ENCODE measurements at places on chromosomes 2 and 18.

- H3K27me3 ChIP-seq = no peaks in the 10 kb centered on the region
- DNase-seq = no peak
- no peaks in the 10 kb centered on the region for H3K36me3 ChIP-seq
Measured at GRCh38 chr2:10765461-10765860, 44.0 kb downstream of the ATP6V1C2 start.

DNA sequence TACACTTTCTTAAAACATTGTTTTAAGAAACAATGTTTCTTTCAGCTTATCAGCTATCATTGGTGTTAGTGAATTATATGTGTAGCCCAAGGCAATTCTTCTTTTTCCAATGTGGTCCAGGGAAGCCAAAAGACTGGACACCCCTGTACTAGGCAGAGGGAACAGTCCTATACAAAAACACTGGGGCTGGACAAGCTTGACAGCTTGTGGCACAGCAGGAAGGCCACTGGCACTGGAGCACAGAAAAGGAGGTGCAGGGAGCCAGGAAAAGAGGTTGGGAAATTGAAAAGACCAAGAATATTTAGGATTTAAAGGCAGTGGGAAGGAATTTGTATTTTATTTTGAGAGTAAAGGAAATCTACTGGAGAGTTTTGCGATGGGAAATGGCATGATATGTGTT, 47.7 kb downstream of the SRD5A2 start:
- DNase-seq = no peak
- H3K4me1 ChIP-seq = no peaks in the 10 kb centered on the region
- no peaks in the 10 kb centered on the region for H3K27me3 ChIP-seq
- no peak overlapping the region for H3K27ac ChIP-seq
- no peak overlapping the region for H3K4me3 ChIP-seq

GRCh38 chr2:11867926-11868325, 121.5 kb downstream of the LPIN1 start:
- no peak for DNase-seq
- H3K4me1 ChIP-seq = no peaks in the 10 kb centered on the region

GRCh38 chr2:178271629-178272333, 77.5 kb downstream of the OSBPL6 start:
- no peaks in the 10 kb centered on the region for H3K4me1 ChIP-seq
- H3K27ac ChIP-seq = no peak overlapping the region
- no peak for DNase-seq
- H3K36me3 ChIP-seq = no peaks in the 10 kb centered on the region

DNA sequence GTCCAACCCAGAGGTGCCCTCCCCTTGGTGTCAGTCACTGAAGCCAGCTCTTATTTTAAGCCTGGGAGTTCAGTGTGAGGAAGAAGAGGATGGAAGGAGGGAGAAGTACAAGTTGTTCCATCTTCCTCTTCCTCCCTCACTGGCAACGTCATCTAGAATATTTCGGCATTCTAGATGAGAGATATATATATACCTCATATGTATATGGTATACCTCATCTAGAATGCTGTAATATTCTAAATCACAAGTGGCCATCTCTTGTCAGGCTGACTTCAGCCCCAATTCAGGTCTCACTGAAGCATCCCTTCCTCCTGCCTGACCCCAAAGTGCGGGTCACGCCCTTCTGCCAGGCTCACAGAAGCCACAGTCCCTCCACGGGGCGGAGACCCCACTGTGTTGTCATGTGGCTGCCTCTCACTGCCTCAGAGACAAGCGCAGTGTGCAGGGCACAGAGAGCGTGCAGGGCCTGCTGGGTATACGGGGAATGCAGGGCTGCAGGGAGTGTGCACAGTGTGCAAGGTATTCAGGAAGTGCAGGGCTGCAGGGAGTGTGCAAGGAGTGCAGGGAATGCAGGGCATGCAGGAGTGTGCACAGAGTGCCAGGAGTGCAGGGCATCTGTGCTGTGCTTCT, 32.8 kb upstream of the B3GNT7 start:
- no peak for DNase-seq
- H3K4me3 ChIP-seq = no peak overlapping the region
- H3K27me3 ChIP-seq = no peaks in the 10 kb centered on the region
- H3K27ac ChIP-seq = no peak overlapping the region

DNA sequence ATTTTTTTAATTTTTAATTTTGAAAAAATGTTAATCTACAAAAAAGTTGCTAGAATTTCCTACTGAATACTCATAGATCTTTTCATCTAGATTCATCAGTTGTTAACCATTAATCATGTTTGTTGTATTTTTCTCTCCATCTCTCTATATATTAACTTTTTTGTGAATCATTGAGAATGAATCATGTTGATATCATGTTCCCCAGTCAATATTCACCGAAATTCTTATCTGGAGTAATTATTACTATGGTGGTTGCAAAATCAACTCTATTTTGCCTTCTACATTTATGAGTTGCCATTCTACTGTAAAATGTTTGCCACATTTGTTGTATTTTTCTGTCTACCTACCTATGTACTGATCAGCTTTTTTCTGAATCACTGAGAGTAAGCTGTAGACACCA, 154.0 kb downstream of the SPP2 start:
- H3K27me3 ChIP-seq = no peaks in the 10 kb centered on the region
- H3K36me3 ChIP-seq = no peaks in the 10 kb centered on the region
- no peaks in the 10 kb centered on the region for H3K4me1 ChIP-seq
- H3K27ac ChIP-seq = no peak overlapping the region

DNA sequence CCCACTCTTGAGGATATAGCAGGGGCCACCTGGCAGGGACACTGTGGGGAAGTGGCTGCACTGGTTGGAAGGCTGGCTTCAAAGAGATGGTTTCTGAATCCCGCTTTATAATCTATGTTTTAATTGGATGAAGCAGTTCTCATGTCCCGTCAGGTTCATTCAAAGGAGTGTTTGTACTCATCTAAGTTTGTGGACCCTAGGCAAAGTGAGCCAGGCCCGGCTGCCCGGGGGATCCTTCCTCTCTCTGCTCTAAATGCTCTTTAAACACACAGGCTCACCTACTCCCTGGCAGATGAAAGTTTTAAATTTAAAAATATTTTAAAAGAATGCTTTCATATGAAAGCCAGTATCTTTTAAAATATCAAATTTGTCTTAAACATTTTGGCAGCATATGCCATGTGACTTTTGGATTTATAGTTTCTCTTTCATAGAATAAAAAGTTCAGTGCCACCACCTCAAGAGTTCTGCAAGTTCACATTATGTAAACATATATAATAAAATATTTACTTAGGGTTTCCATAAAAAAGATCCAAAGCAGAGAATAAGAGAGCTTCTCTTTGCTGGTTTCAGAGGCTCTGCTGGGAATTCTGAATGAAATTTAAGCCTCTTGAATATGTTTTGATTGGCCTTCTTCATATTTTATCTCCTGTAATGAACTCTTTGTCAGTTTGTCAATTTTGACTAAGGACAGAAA, 143.5 kb upstream of the ALPP start:
- H3K4me1 ChIP-seq = no peaks in the 10 kb centered on the region
- DNase-seq = no peak
- no peak overlapping the region for H3K4me3 ChIP-seq
- peaks cover 5% of the 10 kb centered on the region for H3K36me3 ChIP-seq

DNA sequence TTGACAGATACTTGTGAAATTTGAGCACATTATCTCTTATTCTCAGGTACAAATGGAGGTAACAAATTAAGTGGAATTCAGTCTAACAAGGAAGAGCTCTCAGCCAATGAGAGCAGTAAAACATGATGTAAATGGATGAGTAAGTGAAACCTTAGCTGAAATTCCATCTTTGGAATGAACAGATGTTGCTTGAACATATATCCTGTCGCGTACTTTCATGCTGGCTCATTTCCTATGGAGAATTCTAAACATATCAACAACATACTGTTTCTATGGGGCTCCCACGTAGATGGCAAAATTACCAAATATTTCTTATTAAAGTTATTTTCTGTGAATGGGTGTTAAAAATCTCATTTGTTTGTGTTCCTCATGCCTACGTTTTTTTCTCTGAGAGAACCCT, 256.3 kb upstream of the LINC00305 start:
- no peaks in the 10 kb centered on the region for H3K27me3 ChIP-seq
- no peak overlapping the region for H3K4me3 ChIP-seq
- H3K36me3 ChIP-seq = no peaks in the 10 kb centered on the region

- no peak for DNase-seq
- no peak overlapping the region for H3K4me3 ChIP-seq
- H3K27me3 ChIP-seq = no peaks in the 10 kb centered on the region
- H3K27ac ChIP-seq = no peak overlapping the region
- H3K36me3 ChIP-seq = no peaks in the 10 kb centered on the region
- no peaks in the 10 kb centered on the region for H3K4me1 ChIP-seq
Measured at GRCh38 chr2:156890529-156891148, 366.9 kb upstream of the GALNT5 start.

DNA sequence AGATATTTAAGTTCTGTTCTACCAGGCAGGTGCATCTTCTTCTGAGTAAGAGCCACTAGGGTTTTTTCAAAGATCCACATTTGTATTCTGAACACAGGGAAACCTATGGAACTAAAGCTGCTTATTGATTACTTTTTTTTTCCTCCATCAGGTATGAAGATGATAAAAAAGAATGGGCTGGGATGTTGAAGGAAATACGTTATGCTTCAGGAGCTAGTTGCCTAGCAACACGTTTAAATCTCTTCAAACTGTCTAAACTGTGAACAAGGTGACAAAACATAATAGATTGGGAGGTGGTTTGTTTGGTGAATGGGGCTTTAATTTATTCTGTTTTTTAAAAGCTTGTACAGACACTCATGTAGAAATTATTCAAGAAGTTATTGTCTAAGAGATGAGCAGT, 15.9 kb downstream of the KLHL41 start:
- peaks cover 5% of the 10 kb centered on the region for H3K36me3 ChIP-seq
- H3K4me1 ChIP-seq = no peaks in the 10 kb centered on the region
- H3K4me3 ChIP-seq = no peak overlapping the region
- no peak overlapping the region for H3K27ac ChIP-seq

DNA sequence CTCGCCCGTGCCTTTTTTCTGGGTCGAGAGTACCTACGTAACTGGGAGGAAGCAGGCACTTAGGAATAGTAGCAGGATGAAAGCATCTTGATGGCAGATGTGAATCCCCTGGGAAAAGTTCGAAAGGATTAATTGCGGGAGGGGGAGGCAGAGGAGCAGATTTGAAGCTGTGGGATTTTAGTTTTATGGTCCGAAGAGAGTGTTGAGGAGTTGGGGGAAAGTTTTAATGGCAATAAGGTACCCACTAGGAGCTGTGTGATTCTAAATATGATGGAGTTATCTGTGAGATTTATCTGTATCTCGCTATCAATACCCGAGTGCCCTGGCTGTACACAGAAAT, 1.1 kb downstream of the AGFG1 start:
- no peak for DNase-seq
- peak overlapping the region; percentile 77 for H3K4me3 ChIP-seq

DNA sequence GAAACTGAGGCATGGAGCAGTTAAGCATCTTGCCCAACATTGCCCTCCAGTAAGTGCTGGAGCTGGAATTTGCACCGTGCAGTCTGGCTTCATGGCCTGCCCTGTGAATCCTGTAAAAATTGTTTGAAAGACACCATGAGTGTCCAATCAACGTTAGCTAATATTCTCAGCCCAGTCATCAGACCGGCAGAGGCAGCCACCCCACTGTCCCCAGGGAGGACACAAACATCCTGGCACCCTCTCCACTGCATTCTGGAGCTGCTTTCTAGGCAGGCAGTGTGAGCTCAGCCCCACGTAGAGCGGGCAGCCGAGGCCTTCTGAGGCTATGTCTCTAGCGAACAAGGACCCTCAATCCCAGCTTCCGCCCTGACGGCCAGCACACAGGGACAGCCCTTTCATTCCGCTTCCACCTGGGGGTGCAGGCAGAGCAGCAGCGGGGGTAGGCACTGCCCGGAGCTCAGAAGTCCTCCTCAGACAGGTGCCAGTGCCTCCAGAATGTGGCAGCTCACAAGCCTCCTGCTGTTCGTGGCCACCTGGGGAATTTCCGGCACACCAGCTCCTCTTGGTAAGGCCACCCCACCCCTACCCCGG, 1.3 kb downstream of the PROC start:
- H3K27ac ChIP-seq = no peak overlapping the region
- H3K27me3 ChIP-seq = peaks cover 12% of the 10 kb centered on the region
- no peak overlapping the region for H3K4me3 ChIP-seq
- H3K4me1 ChIP-seq = peaks cover 18% of the 10 kb centered on the region
- H3K36me3 ChIP-seq = no peaks in the 10 kb centered on the region
- no peak for DNase-seq

GRCh38 chr2:218395456-218395825, 4.2 kb upstream of the CTDSP1 start:
- H3K4me3 ChIP-seq = peak overlapping the region; percentile 59
- peaks cover 32% of the 10 kb centered on the region for H3K4me1 ChIP-seq
- no peaks in the 10 kb centered on the region for H3K27me3 ChIP-seq
- H3K36me3 ChIP-seq = no peaks in the 10 kb centered on the region
- H3K27ac ChIP-seq = peak overlapping the region; percentile 92
- no peak for DNase-seq

DNA sequence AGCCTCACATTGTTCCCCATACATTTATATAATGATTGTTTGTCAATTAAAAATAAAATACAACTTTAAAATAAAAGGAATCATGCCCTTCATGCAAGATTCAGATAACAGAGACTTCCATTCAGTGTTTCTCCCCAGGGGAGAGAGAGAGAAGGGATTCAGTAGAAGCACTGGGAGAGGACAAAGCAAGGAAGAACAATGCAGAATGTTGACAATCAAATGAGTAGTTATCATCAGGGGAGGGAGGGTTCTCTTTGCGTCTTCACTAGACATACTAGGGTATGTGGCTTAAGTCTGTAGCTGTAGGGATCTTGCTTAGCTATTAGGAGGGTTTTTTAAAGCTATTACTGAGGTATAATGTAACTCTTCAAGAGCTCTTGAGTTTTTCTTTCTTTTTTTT, 30.7 kb downstream of the FSHR start:
- DNase-seq = no peak
- no peak overlapping the region for H3K27ac ChIP-seq
- no peaks in the 10 kb centered on the region for H3K4me1 ChIP-seq
- no peak overlapping the region for H3K4me3 ChIP-seq

DNA sequence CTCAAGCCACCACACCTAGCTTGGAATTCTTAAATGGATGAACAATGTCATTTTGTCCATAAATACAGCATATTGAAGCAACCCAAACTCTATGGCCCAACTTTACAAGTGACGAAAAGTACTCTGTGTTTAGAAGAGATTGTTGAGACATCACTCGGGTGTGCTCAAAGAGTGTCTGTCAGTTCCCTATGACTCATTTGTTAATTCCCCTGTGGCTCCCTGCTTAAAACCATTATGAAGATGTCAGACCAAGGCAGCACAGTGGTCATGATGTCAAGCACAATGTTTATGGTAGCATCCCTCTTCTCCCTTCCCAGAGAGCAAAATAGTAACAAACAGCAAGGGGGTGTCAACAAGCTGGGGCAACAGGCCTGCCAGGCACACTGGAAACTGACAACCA, 3.0 kb downstream of the LYG1 start:
- H3K36me3 ChIP-seq = peaks cover 3% of the 10 kb centered on the region
- H3K4me1 ChIP-seq = no peaks in the 10 kb centered on the region
- no peak for DNase-seq
- no peak overlapping the region for H3K27ac ChIP-seq
- H3K4me3 ChIP-seq = no peak overlapping the region
- no peaks in the 10 kb centered on the region for H3K27me3 ChIP-seq
